ENCODE measurements at places on chromosomes 2 and 18.
A peak's percentile ranks its signal among the peaks of the same experiment; 100 is the strongest.

DNA sequence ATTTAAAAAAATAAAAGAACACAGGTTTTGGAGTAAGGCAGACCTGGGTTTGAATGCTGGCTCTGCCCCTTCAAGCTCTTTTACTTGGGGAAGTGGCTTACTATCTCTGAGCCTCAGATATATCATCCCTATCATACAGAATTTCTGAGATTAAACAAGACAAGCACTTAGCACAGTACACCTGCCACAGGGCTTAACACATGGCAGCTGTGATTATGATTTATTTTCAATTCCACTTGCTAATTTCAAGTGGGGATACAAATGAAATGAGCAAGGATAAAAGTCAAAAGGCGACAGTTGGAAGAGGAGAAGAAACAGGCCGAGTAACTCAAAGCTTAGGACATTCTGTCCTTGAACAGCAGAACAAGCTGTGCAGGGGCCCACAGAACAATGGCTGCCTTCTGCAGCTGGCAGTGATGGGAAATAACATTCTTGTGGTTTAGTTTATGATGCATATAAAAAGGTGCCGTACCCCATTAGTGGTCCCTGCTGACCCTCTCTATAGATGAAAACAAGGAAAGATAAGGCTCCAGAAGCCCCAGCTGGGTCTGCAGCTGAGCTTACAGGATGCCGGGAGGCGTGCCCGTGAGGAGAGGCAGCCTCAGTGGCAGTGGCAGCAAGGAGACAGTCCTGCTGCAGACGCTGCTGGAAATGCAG is 45.3 kb downstream of the KIF3C start:
- DNase-seq: peak; percentile 40

GRCh38 chr2:159786938-159787337 is 11.1 kb downstream of the CD302 start:
- DNase-seq: no peak

DNA sequence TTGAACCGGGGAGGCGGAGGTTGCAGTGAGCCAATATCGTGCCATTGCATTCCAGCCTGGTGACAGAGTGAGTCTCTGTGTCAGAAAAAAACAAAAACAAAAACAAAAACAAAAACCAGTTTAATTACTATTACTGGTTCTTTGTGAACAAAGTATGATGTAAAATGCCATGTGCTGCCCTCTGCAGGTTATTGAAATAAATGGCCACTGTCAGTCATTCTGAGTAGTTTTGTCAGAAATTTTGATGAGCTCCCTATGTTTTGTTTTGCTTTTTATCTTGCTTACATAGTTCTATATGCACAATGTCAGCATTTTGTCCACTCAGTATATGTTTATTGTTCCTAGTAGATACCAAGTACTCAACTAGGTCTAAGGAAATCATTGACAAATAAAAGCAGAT is 423.6 kb upstream of the CHST9 start:
- no peak for DNase-seq

GRCh38 chr18:13558790-13559189 is 167.6 kb downstream of the FAM210A start:
- no peak for DNase-seq

DNA sequence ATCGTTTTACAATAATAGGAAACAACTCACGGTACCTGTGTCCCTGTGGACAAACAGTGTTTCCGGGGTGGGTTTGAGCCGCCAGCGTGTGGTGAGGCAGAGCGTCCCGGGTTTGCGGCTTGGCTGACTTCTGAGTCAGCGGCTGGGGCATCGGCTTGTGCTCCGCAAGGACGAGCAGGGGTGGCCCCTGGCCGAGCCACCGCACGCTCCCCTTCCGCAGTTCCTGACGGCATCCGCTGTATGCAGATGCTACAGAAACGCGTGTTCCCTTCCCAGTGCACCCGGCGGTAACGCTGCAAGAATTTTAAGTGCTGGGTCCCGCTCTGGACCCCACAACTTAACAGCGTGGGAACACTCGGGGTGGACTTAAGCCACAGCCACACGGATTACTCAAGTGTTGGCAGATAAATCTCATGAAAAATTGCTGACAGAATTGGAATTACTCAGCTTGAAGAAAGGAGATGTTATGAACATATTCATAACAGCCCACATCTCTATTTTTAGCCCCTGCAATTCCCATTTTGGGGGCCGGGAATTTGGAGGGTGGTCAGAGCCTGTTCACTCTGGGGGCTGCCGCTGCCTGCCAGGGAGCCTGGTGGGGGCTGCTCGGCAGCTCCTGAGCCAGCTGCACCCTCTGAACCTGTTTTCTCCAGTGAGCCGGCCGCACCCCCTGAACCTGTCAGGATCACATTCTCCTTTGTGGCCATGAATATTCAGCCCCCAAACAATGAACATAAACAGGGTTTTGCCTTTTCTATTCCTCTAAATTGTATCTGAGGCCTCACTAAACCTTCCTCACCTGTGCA is 12.6 kb upstream of the KCNG2 start:
- no peak for DNase-seq

DNA sequence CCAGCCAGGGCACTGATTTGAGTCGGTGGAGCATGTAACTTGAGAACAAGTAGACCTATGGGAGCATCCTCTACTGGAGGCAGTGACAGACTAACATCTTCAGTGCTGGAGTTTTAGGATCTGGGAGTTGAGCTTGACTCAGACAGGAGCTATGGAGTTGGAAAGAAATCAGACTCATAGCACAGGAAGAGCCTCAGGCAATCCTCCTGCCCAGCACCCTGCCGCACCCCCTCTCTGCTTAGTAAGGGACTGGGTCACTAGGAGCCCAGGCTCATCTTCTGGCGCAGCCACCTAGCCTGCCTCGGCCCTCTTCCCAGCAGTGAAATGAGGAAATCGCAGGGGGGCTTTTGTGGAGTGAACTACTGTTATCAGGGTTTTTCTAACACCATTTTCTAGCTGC is 3.6 kb downstream of the ARID5A start:
- no peak for DNase-seq

DNA sequence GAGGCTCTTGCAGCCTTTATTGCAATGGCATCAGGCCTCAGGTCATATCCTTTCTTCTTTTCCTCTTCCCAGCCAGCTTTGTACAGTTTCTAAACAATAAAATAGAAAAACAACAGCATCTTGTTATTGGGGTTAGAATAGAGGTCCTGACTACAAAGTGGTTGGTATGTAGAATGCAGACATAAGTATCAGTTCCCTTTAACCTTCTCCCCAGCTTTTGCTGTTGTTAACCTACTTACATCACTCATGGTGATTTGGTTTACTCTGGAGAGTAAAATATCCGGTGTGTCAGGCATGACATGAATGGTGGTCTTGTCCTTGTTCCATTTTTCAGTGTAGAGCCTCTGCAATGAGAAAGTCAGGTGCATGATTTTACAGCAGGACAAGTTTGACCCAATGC is 69.8 kb downstream of the NEB start:
- no peak for DNase-seq

DNA sequence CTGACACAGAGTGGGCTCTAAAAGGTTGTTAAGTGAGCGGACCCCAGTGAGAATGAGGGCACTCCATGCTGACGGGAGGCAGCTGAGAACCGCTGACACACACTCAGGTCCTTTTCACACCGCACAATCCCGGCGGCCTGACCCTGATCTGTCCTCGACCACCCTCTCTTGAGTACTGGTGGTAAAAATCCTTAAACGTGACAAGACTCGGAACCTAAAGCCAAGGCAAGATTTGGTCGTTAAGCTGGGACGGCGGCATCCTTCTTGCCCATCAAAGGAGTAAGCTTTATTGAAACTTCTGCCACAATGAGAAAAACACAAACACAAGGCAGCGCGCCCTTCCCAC is 569 bp downstream of the TMX3 start:
- no peak for DNase-seq

- no peak for DNase-seq
These were observed 558 bp upstream of the NEMP2 start for GRCh38 chr2:190535121-190535439.

DNA sequence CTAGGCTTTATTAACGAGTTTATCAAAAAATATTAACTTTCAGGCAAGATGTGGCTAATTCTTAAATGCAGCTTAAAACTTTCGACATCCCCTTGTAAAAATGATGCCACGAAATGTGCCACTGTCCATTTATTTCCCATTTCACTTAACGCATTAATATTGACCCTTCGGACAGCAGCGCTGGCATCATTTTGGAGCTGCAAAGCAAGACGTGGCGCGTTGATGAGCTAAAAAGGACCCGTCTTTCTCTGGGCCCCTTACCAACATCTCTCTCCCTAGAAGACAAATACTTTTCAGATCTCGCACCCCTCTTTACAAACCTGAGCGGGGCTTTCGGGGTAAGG is 367.9 kb downstream of the MTX2 start:
- peak; percentile 36 for DNase-seq

DNA sequence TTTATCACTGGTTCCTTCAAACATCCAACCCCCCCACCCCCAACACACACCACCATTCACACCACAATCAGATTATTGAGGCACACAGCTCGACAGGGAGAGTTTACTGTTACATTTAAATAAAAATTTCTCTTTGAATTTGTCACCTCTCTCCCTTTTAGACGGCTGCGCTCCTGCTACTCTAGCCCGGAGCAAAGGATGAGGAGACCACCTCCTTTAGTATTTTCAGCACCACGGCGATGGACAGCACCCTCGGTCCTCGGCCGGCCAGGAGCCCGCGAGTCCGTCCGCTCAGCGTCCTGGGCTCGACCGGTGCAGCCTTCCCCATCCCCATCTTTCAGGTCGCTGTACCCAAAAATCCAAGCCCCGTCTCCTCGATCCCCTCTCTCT is 892 bp downstream of the CELF4 start:
- peak; percentile 34 for DNase-seq

DNA sequence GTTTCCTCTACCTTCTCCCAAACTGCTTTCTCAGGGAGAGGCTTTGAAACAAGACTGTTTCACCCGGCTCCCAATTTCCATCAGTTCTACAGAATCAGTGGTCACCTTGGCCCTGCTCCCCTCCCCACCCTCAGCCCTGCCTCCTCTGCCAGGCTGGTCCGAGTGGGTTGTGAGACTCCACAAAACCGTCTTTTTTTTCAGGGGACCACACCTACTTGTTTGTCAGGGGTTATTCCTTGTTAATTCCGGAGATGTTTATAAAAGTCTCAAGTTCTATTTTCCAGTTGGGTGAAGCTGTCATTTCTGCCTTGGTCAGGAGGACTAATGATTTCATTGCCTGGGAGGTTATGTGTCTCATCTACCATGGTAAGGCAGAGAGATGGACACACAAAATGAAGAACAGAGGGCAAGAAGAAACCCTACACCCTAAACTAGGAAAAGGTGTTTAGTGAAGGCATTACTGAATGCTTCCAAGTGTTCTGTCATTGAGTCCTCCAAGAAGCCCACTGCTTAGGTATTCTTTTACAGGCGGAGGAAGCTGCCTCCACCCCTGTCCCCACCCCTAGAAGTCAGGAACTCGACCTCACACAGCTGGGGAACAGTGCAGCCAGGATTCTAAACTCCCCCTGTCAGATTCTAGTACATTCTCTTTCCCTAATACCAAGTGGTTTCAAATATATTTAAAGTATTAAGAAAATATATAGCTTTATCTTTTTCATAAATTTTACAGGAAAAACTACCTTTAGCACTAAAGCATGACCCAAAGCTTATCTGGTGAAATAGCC is 46.3 kb downstream of the COPS8 start:
- no peak for DNase-seq

GRCh38 chr2:127170021-127170420 is 50.1 kb downstream of the CYP27C1 start:
- no peak for DNase-seq

DNA sequence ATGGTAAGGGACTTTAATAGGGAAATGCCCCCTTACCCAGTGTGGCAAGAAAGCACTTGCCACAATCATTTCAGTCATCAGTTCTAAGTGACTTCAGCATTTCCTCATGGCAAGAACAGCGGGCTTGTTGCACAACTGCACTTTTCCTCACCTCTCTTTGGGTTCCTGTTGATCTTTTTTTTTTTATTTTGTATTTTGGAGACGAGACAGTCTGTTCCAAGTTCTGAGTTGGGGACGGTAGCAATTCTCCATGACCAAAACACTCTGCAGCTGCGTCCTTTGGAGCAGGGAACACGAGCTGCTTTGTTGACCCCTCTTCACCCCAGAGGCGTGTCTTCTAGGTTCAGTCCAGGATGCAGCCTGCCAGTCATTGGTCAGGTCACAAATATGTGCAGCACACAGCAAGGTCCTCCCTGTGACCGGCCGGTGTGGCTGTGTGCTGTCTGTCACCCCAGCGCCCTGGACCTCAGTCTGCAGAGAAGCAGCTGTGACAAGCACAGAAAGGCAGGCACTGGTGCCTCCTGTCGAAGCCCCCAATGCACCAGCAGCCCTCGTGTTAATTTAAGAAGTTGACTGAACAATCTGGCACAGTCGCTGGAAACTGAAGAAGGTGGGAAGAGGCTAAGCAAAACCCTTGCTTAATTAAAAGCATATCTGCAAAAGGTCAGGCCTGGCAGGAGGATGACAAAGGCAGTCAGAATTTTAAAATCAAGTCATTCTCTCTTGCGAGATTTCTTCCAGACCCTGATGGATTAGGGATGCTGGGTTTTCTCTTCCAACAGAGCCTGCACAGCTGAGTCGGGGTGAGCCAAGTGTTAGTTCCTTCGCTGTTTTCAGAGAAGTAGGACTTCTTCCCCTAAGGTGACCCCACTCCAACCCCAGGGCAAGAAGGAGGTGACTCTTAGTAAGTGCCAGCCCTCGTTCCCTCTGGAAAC is 96.7 kb upstream of the COPS8 start:
- DNase-seq: no peak

- no peak for DNase-seq
These were observed 56.0 kb downstream of the NRP2 start for GRCh38 chr2:205738117-205738968.

DNA sequence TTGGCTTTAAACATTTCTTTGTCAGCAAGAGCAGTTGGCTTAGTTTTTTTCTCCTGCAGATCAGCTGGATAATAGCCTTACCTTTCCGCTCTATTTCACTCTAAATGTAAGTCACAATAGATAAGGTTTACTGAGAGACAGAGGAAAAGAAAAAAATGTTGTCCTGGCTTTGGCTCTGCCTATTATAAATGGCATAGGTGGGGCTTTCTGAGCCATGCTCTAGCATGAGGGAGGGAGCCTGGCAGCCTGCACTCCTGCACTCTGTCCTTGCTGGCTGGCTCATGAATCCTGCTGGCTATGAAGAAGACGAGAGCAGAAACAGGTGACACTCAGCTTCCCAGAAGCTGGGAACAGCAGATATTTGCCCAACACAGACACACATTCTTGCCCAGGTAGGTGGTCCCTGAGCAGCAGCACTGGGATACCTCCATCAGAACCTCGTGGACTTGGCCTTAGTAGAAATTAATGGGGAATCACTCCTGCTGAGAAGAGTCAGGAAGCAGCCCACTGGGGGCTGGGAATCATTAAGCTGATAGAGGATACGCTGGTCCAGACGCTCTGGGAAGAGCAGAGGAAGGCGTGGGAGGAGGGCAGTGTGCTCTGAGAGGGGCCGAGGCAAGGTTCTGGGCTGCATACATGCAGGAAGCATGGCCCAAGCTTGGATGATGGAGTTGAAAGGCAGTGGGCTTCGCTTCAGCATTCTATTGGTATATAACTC is 514.4 kb upstream of the HS6ST1 start:
- DNase-seq: no peak

DNA sequence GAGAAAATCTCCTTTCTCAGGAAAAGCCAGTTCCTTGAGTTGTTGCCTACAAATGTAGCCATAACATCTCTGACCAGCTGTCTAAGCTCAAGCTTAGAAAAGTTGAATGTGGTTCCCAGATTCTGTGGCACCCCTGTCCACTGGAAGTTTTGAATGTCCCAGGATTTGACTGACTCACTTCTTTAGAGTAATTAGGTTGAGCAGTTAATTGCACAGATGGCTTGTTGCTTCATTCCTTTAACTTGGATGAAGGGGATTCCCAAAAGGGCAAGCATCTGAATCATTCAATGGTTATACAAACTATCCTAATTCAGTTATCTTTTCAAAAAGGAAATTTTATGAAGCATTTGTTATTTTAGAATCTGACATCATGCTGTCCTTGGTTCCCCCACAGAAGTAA is 374.7 kb downstream of the LNPK start:
- no peak for DNase-seq

Data from NCI-H1105 treated with DMSO at 0.1 percent for 48 hours (cell line).